ENCODE measurements at places on chromosomes 5 and 9. TPM values are rescaled to one million over a fixed set of nuclear protein-coding genes. Genes with fewer than 3 reads are reported as not detected.

GRCh38 chr9:14347406-14348122, 33.6 kb upstream of the NFIB start:
- peaks cover 18% of the 10 kb centered on the region for H3K4me1 ChIP-seq
- peak overlapping the region; percentile 15 for H3K27ac ChIP-seq
- peak; percentile 28 for DNase-seq
- H3K27me3 ChIP-seq, result peaks cover 97% of the 10 kb centered on the region

- no peak for DNase-seq
- no peak within 1 kb of the TSS for H3K27ac ChIP-seq
- H3K4me1 ChIP-seq, result no peaks in the 10 kb centered on the region
- H3K27me3 ChIP-seq, result peaks cover under 1% of the 10 kb centered on the region
- H3K4me3 ChIP-seq, result no peak within 1 kb of the TSS
- H3K36me3 ChIP-seq, result no peaks in the 10 kb centered on the region
These were observed at the start of gene TPD52L3 for GRCh38 chr9:6328103-6328502. TSS of gene TPD52L3 (plus strand) at chr9:6328375. CDS start at chr9:6328596, 221 bp downstream.

Gene NPR3
- 19.8 TPM for total RNA-seq

DNA sequence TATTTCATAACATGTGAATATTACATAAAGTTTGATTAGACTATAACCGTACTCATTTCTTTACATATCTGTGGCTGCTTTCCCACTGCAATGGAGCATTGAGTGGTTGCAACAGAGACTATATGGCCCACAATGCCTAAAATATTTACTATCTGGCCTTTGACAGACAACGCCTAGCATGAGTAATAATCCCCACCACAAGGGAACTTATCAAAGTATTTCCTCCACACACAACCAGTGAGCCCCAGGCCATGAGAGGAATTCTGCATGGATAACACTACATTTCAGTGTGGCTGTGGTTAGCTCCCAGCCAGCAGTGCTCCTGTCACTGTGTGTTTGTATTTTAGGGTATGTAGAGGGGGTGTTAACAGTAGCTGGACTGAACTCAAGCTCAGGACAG, 54.8 kb downstream of the FAM81B start:
- H3K4me3 ChIP-seq, result no peak overlapping the region
- no peak for DNase-seq
- H3K36me3 ChIP-seq, result no peaks in the 10 kb centered on the region

GRCh38 chr5:132096904-132097303, 23.3 kb downstream of the CSF2 start:
- no peaks in the 10 kb centered on the region for H3K4me1 ChIP-seq
- H3K36me3 ChIP-seq, result no peaks in the 10 kb centered on the region
- no peaks in the 10 kb centered on the region for H3K27me3 ChIP-seq

GRCh38 chr5:56637321-56637920, 177.9 kb upstream of the MAP3K1 start:
- no peak overlapping the region for H3K27ac ChIP-seq
- DNase-seq, result no peak
- no peaks in the 10 kb centered on the region for H3K36me3 ChIP-seq
- no peaks in the 10 kb centered on the region for H3K27me3 ChIP-seq
- H3K4me1 ChIP-seq, result no peaks in the 10 kb centered on the region

Gene EIF4E1B
- not detected for total RNA-seq

Gene PDE6A
- 1.5 TPM for total RNA-seq

- H3K4me1 ChIP-seq, result no peaks in the 10 kb centered on the region
- H3K27ac ChIP-seq, result no peak within 1 kb of the TSS
- peaks cover 33% of the 10 kb centered on the region for H3K27me3 ChIP-seq
- H3K36me3 ChIP-seq, result no peaks in the 10 kb centered on the region
- H3K4me3 ChIP-seq, result peak within 1 kb of the TSS; percentile 39
These were observed at the start of gene SPOCK1 for GRCh38 chr5:137498736-137499505. TSS of gene SPOCK1 (minus strand) at chr5:137499326.

- DNase-seq, result no peak
- no peaks in the 10 kb centered on the region for H3K36me3 ChIP-seq
- peaks cover 5% of the 10 kb centered on the region for H3K27me3 ChIP-seq
- no peaks in the 10 kb centered on the region for H3K4me1 ChIP-seq
These were observed 3.9 kb upstream of the LCN9 start for GRCh38 chr9:135659252-135659651.

GRCh38 chr9:114911167-114911821, 19.1 kb downstream of the TNFSF8 start:
- no peak overlapping the region for H3K27ac ChIP-seq
- no peaks in the 10 kb centered on the region for H3K4me1 ChIP-seq
- H3K36me3 ChIP-seq, result no peaks in the 10 kb centered on the region
- H3K4me3 ChIP-seq, result no peak overlapping the region
- H3K27me3 ChIP-seq, result no peaks in the 10 kb centered on the region

Gene ABO
- total RNA-seq, result 199 TPM

DNA sequence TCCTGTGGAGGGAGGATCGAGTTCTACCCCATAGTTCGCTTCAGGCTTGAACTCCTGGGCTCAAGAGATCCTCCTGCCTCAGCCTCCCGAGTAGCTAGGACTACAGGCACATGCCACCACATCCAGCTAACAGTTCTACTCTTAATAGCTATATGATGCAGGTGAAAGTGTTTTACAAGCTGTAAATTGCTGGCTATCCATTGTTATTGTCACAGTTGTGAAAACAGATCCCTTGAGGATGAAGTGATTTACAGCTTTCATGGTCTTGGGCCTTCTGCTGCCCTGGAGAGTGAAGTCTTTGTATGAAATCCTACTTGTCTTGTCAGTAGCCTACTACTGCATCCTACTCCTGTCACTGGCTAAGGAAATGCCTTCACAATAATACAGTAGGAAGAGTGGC, 48.0 kb downstream of the GRAMD2B start:
- no peaks in the 10 kb centered on the region for H3K27me3 ChIP-seq
- H3K4me3 ChIP-seq, result no peak overlapping the region
- H3K4me1 ChIP-seq, result no peaks in the 10 kb centered on the region
- no peak for DNase-seq
- H3K36me3 ChIP-seq, result peaks cover 21% of the 10 kb centered on the region

DNA sequence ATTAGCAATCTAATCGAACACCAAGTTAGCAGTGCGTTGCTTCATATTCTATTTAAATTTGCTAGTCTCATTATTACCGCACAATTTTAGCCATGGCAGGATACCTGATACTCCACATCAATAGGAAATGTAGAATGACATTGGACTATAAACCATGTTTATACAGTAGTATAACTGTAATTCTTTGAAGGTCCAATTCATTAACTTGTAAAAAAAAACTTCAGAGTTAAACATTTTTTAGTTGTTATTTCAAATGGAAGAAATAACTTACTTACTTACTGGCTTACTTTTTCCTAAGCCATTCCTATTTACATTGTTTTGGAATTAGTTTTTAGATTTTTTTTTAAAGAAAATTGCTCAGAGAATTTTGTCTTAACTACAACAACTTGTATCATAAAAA, 35.4 kb upstream of the ACOT12 start:
- no peaks in the 10 kb centered on the region for H3K27me3 ChIP-seq
- H3K36me3 ChIP-seq, result no peaks in the 10 kb centered on the region
- no peak overlapping the region for H3K27ac ChIP-seq
- H3K4me1 ChIP-seq, result no peaks in the 10 kb centered on the region
- DNase-seq, result no peak

- no peaks in the 10 kb centered on the region for H3K36me3 ChIP-seq
- H3K27ac ChIP-seq, result no peak overlapping the region
- no peaks in the 10 kb centered on the region for H3K27me3 ChIP-seq
- H3K4me1 ChIP-seq, result peaks cover 3% of the 10 kb centered on the region
- no peak for DNase-seq
These were observed 8.3 kb upstream of the COMMD10 start for GRCh38 chr5:116076496-116076895.

GRCh38 chr5:24428345-24428744, 216.4 kb downstream of the CDH10 start:
- H3K27ac ChIP-seq, result no peak overlapping the region
- DNase-seq, result no peak
- no peaks in the 10 kb centered on the region for H3K36me3 ChIP-seq
- no peaks in the 10 kb centered on the region for H3K4me1 ChIP-seq
- no peaks in the 10 kb centered on the region for H3K27me3 ChIP-seq
- H3K4me3 ChIP-seq, result no peak overlapping the region

DNA sequence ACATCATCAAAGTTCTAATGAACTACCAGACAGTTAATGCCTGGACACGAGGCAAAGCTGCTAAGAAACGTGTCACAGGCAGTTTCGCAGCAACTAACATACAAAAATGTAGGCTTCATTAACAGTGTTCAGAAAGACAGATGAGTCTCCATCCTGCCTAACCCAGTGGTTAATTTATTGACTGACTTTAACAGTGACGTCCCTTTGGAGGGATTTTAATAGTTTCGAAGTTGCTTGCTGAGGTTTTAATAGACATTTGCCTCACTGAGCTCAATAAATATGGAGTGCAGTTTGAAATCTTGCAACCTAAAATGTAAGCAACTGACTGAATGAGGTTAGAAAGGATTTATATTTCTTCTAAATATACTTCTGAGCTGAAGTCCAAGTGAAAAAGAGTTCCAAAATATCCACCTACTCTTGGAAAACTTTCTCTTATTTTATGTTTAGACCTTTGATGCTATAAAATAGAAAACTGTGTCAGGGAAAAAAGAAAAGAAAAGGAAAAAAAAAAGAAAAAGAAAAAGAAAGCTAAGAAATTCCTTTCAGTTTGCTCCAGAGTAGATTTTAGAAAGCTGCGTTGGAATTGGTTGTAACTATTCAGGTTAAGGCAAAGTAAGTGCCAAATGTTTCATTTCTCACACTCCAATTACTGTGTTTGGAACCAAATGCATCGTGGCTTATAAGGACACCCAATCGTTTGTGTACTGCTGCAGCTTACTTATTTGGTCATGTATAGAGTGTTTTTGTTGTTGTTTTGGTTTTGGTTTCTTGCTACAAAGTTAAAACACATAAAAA, 2016.6 kb downstream of the MAT2B start:
- H3K4me3 ChIP-seq, result no peak overlapping the region
- H3K27ac ChIP-seq, result no peak overlapping the region
- no peak for DNase-seq
- no peaks in the 10 kb centered on the region for H3K27me3 ChIP-seq
- no peaks in the 10 kb centered on the region for H3K4me1 ChIP-seq
- no peaks in the 10 kb centered on the region for H3K36me3 ChIP-seq

DNA sequence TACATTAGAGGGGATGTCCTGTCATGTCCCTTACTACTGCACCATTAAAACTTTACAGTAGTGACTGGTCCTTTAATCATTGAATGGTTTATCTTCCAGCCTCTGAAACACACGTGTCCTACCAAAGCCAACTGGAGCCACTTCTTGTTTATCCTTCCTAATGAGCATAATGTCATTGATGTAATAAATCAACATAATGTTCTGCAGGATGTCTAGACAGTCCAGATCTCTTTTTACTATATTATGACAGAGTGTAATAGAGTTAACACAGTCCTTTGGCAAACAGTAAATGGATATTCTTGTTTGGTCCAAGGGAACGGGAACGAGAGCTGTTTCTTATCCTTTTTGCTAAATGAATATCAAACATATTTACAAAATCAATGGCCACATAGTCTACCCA, 88.1 kb upstream of the PTPRD start:
- H3K36me3 ChIP-seq, result no peaks in the 10 kb centered on the region
- H3K27me3 ChIP-seq, result no peaks in the 10 kb centered on the region
- no peak overlapping the region for H3K27ac ChIP-seq
- no peaks in the 10 kb centered on the region for H3K4me1 ChIP-seq
- H3K4me3 ChIP-seq, result no peak overlapping the region

- H3K4me1 ChIP-seq, result no peaks in the 10 kb centered on the region
- H3K36me3 ChIP-seq, result no peaks in the 10 kb centered on the region
- peaks cover 5% of the 10 kb centered on the region for H3K27me3 ChIP-seq
- H3K4me3 ChIP-seq, result no peak overlapping the region
- no peak for DNase-seq
These were observed 136.8 kb downstream of the C5orf15 start for GRCh38 chr5:133831491-133832224.

Gene TAL2
- not detected for total RNA-seq

GRCh38 chr5:37873988-37874387, 34.1 kb upstream of the GDNF start:
- no peaks in the 10 kb centered on the region for H3K27me3 ChIP-seq
- H3K27ac ChIP-seq, result no peak overlapping the region
- no peaks in the 10 kb centered on the region for H3K4me1 ChIP-seq
- no peak overlapping the region for H3K4me3 ChIP-seq
- no peaks in the 10 kb centered on the region for H3K36me3 ChIP-seq

Gene TMC1
- total RNA-seq, result not detected

- no peaks in the 10 kb centered on the region for H3K36me3 ChIP-seq
- no peaks in the 10 kb centered on the region for H3K4me1 ChIP-seq
- DNase-seq, result no peak
- H3K27ac ChIP-seq, result no peak overlapping the region
These were observed 219.9 kb downstream of the COX7C start for GRCh38 chr5:86837610-86838009.

Gene MEGF10
- 3.0 TPM for total RNA-seq

- H3K4me1 ChIP-seq, result no peaks in the 10 kb centered on the region
- H3K27ac ChIP-seq, result no peak overlapping the region
- H3K4me3 ChIP-seq, result no peak overlapping the region
- DNase-seq, result no peak
These were observed 142.8 kb upstream of the IRX2 start for GRCh38 chr5:2894316-2894715.
